Glutamatergic neuron (in vitro differentiated cells): ENCODE measurements at places on chromosomes 7 and 10. TPM values are rescaled to one million over a fixed set of nuclear protein-coding genes. Genes with fewer than 3 reads are reported as not detected.
A peak's percentile ranks its signal among the peaks of the same experiment; 100 is the strongest.

DNA sequence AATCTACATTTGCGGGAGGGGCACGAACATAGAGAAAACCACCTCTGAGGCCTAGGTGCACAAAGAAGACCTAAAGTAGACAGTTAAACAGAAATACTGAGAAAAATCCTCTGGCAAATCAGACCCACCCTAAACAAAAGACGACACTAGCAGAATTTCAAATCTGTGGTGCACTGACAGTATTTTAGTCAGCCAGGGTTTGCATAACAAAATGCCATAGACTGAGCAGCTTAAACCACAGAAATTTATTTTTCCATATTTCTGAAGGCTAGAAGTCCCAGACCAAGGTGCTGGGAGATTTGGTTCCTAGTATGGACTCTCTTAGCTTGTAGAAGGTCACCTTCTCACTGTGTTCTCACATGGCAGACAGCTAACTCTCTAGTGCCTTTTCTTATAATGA, 26.3 kb downstream of the IPMK start:
- no peaks in the 10 kb centered on the region for H3K27me3 ChIP-seq
- peaks cover 2% of the 10 kb centered on the region for H3K4me1 ChIP-seq
- no peak overlapping the region for H3K4me3 ChIP-seq
- peaks cover 28% of the 10 kb centered on the region for H3K36me3 ChIP-seq

GRCh38 chr10:78545756-78546155, 512.1 kb downstream of the RPS24 start:
- H3K4me3 ChIP-seq: no peak overlapping the region
- H3K36me3 ChIP-seq: peaks cover 3% of the 10 kb centered on the region
- DNase-seq: no peak
- H3K27ac ChIP-seq: no peak overlapping the region
- H3K27me3 ChIP-seq: peaks cover 6% of the 10 kb centered on the region
- H3K4me1 ChIP-seq: peaks cover 2% of the 10 kb centered on the region

DNA sequence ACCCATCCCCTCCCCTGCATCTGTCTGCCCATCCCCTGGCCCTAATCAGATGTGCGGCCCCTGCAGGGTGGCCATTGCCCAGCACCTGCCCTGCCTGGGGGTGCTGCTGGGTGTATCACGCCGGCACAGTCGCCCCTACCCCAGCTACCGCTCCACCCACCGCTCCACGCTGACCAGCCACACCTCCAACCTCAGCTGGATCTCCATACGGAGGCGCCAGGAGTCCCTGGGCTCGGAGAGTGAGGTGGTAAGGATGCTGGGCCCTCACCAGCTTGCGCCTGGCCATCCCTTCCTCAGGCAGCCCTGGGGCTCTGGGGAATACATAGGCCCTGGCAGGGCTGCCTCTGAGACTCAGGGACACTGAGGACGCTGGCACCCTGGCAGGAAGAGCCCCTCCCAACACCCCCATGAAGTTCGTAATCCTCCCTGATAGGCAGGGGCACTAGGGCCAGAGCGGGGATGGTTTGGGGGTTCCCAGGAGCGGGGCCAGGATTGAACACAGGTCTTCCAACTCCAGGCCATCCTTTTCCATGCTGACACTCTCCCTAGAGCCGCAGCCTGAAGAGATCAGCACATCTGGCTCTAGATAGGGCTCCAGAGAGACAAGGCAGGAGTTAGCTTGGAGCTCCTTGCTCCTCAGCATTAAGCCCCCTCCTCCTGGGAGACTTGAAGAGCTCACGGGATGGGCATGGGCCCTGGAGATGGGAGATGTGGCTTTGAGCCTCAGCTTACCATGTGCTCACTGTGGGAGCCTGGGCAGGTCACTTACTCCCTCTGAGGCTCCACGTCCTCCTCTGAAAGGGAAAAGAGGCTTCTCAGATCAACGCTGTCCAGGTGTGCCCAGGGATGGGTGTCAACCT, 5.9 kb upstream of the LDB3 start:
- DNase-seq: peak; percentile 16
- peak overlapping the region; percentile 87 for H3K27ac ChIP-seq
- peaks cover 22% of the 10 kb centered on the region for H3K27me3 ChIP-seq
- peaks cover 39% of the 10 kb centered on the region for H3K4me1 ChIP-seq
- no peak overlapping the region for H3K4me3 ChIP-seq

DNA sequence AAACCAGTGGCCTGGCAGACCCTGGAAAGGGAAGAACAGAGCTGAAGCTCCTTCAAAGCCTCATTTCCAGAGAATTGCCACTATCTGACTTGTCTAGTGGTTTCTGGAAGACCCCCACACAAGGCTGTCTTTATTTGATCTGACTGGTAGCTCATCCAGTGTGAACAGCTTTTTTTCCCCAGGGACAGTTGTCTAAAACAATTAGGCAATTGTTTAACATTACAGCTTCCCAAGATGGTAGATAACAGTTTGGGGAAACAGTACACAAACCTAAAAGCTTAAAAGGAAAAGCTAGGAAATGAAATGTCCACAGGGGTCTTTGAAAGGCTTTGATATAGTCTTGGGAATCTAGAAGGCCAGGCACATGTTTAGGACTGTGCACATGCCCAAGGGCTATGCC, 203.4 kb upstream of the CTBP2 start:
- DNase-seq: no peak
- no peak overlapping the region for H3K4me3 ChIP-seq
- H3K4me1 ChIP-seq: peaks cover 4% of the 10 kb centered on the region
- H3K27ac ChIP-seq: no peak overlapping the region

- no peaks in the 10 kb centered on the region for H3K27me3 ChIP-seq
- no peaks in the 10 kb centered on the region for H3K4me1 ChIP-seq
- no peak overlapping the region for H3K4me3 ChIP-seq
- H3K36me3 ChIP-seq: no peaks in the 10 kb centered on the region
- no peak overlapping the region for H3K27ac ChIP-seq
These were observed 311.9 kb downstream of the LRMDA start for GRCh38 chr10:75743291-75743778.

DNA sequence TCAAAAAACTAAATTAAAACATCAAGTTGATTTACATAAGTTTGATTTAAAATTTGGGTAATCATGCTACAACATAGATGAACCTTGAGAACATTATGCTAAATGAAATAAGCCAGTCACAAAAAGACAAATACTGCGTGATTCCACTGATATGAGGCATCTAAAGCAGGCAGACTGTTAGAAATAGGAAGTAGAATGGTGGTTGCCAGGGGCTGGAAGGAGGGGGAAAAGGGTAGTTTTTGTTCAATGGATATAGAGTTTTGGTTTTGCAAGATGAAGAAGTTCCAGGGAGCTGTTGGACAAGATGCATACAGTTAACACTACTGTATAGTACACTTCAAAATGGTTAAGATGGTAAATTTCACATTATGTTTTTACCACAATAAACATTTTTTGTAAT, 45.0 kb upstream of the IFRD1 start:
- no peak for DNase-seq
- peaks cover 3% of the 10 kb centered on the region for H3K27me3 ChIP-seq
- H3K4me1 ChIP-seq: no peaks in the 10 kb centered on the region
- H3K36me3 ChIP-seq: no peaks in the 10 kb centered on the region
- H3K27ac ChIP-seq: no peak overlapping the region

CABCOCO1 gene
- not detected for total RNA-seq

GRCh38 chr7:147485660-147486210, 1104.8 kb upstream of the C7orf33 start:
- H3K4me1 ChIP-seq: no peaks in the 10 kb centered on the region
- H3K4me3 ChIP-seq: no peak overlapping the region
- no peaks in the 10 kb centered on the region for H3K36me3 ChIP-seq
- DNase-seq: no peak

AGAP5 gene
- total RNA-seq: 10.9 TPM

GRCh38 chr10:35926846-35927245, 284.8 kb upstream of the FZD8 start:
- H3K4me3 ChIP-seq: no peak overlapping the region
- no peak overlapping the region for H3K27ac ChIP-seq
- no peaks in the 10 kb centered on the region for H3K36me3 ChIP-seq
- no peak for DNase-seq
- H3K27me3 ChIP-seq: peaks cover 1% of the 10 kb centered on the region
- H3K4me1 ChIP-seq: peaks cover 12% of the 10 kb centered on the region

DNA sequence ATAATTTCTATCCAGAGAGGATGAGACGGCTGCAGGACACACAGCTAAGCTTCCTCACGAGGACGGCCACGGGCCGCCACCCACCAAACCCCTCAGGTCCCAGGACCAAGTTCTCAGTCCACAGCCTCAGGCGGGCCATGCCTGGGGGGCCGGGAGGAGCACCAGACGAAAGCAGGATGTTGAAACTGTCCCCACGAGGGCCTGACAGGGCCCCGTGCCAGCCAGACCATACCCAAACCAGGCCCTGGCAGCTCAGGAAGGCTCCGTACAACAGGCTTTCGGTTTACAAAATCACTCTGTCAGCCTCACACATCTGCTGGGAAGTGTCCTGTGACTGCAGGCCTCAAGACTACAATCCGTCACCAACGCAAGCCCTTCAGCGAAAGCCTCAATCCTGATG, 14.5 kb downstream of the TUBGCP2 start:
- H3K4me1 ChIP-seq: peaks cover 1% of the 10 kb centered on the region
- H3K27me3 ChIP-seq: no peaks in the 10 kb centered on the region
- peaks cover 8% of the 10 kb centered on the region for H3K36me3 ChIP-seq
- H3K27ac ChIP-seq: no peak overlapping the region
- DNase-seq: no peak

GRCh38 chr7:140005754-140006503, 56.8 kb downstream of the PARP12 start:
- DNase-seq: peak; percentile 61
- H3K27ac ChIP-seq: no peak overlapping the region
- peaks cover 2% of the 10 kb centered on the region for H3K27me3 ChIP-seq
- no peak overlapping the region for H3K4me3 ChIP-seq
- H3K4me1 ChIP-seq: no peaks in the 10 kb centered on the region

EDRF1 gene
- 41.3 TPM for total RNA-seq

DNA sequence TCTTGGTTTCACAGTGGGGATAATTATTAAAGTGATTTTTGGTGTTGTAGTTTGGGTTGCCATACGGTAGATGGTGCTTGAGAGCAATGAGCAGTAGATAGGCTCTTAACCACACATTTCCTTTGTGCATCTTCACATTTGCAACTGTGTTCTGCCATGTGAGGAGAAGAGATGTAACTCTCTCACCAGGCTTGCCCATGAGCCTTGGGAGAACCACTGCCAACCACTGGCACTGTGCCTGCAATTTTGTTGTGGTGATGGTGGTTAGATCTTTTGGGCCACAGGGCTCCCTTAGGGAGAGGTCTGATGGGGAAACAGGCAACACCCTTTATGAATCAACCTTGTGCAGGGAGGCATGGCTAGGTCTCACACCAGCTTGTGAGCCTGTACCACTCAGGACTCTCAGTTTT, 204.3 kb downstream of the CCDC7 start:
- DNase-seq: no peak
- H3K27ac ChIP-seq: no peak overlapping the region
- H3K27me3 ChIP-seq: peaks cover 4% of the 10 kb centered on the region
- no peaks in the 10 kb centered on the region for H3K4me1 ChIP-seq

DPP6 gene
- not detected for total RNA-seq

CHCHD3 gene
- 61.5 TPM for total RNA-seq

KCND2 gene
- total RNA-seq: 1.2 TPM

GIMAP4 gene
- total RNA-seq: not detected

MBL2 gene
- total RNA-seq: not detected

PDCD4 gene
- 149 TPM for total RNA-seq

- H3K4me3 ChIP-seq: peak overlapping the region; percentile 86
- H3K27ac ChIP-seq: peak overlapping the region; percentile 88
- H3K36me3 ChIP-seq: no peaks in the 10 kb centered on the region
- no peaks in the 10 kb centered on the region for H3K27me3 ChIP-seq
- DNase-seq: no peak
These were observed 628 bp downstream of the MRPS33 start for GRCh38 chr7:141014125-141014523.

DNA sequence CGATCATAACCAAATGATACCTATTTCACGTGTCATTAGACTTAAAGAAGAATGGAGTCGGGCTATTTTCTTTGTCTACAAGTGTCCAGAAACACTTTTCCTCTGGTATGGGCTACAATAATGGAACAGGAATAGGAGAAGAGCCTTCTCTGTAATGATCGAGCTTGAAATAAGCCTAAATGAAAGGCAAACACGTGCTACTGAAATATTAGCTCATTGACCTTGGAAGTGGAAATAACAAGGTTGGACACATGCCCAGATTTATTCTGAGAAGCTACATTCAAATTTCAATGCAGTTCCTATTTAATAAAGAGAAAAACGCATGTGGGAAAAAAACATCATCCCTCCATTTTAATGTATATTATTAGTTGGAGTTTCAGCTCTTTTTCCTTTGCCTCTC, 254.7 kb upstream of the PTER start:
- no peaks in the 10 kb centered on the region for H3K27me3 ChIP-seq
- no peak for DNase-seq
- H3K4me3 ChIP-seq: no peak overlapping the region
- no peaks in the 10 kb centered on the region for H3K4me1 ChIP-seq

- no peak for DNase-seq
- H3K4me1 ChIP-seq: no peaks in the 10 kb centered on the region
- no peak overlapping the region for H3K4me3 ChIP-seq
- H3K27ac ChIP-seq: no peak overlapping the region
These were observed 44.4 kb upstream of the CD36 start for GRCh38 chr7:80593869-80594586.

NOS3 gene
- 0.86 TPM for total RNA-seq

TWIST1 gene
- total RNA-seq: not detected

- peaks cover 2% of the 10 kb centered on the region for H3K4me1 ChIP-seq
- no peaks in the 10 kb centered on the region for H3K36me3 ChIP-seq
- no peak overlapping the region for H3K27ac ChIP-seq
- no peaks in the 10 kb centered on the region for H3K27me3 ChIP-seq
These were observed 6.6 kb upstream of the RHBDD2 start for GRCh38 chr7:75872073-75872782.

DNA sequence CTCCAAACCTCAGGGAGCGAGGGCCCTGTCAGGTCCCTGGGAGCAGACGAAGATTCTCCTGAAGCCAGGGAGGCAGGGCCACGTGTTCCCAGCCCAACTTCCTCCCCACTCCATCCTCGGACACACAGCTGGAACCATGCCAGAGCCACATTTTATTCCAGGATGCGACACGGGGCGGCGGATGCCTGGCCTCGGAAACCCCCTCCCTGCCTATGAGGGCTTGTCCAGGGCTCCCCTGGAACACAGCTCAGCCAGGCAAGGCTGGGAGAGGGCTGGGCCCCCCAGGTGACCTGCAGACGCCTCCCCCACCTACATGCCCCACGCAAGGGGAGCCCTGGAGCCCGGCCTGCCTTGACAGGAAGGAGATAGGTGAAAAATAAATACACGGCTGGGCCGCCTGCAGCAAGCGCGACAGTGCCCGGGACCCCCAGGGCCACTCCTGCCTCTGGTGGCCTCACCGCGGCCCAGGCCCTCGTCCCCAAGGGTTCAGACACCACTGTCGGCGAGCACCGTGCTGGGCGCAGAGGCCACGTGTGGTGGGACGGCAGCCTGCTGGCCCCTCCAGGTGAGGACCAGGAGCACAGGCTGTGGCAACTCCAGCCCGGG, 21.5 kb downstream of the GET4 start:
- H3K36me3 ChIP-seq: no peaks in the 10 kb centered on the region
- DNase-seq: no peak
- no peak overlapping the region for H3K27ac ChIP-seq
- H3K4me1 ChIP-seq: no peaks in the 10 kb centered on the region

ADIRF gene
- not detected for total RNA-seq

GRCh38 chr10:24929056-24929544, 23.3 kb downstream of the PRTFDC1 start:
- peaks cover 4% of the 10 kb centered on the region for H3K27me3 ChIP-seq
- H3K36me3 ChIP-seq: peaks cover 5% of the 10 kb centered on the region
- H3K27ac ChIP-seq: no peak overlapping the region
- no peak for DNase-seq

- no peaks in the 10 kb centered on the region for H3K27me3 ChIP-seq
- DNase-seq: no peak
- no peaks in the 10 kb centered on the region for H3K4me1 ChIP-seq
- H3K36me3 ChIP-seq: no peaks in the 10 kb centered on the region
These were observed 26.7 kb downstream of the GLI3 start for GRCh38 chr7:42210333-42210732.
